Stimulated activated CD4-positive, alpha-beta T cell treated with anti-CD3 and anti-CD28 coated beads, Interleukin-1b, Interleukin-23, amount 100 ng/mL, for 1 hour (primary cell): ENCODE measurements at places on chromosomes 7 and 10.
A peak's percentile ranks its signal among the peaks of the same experiment; 100 is the strongest.

DNA sequence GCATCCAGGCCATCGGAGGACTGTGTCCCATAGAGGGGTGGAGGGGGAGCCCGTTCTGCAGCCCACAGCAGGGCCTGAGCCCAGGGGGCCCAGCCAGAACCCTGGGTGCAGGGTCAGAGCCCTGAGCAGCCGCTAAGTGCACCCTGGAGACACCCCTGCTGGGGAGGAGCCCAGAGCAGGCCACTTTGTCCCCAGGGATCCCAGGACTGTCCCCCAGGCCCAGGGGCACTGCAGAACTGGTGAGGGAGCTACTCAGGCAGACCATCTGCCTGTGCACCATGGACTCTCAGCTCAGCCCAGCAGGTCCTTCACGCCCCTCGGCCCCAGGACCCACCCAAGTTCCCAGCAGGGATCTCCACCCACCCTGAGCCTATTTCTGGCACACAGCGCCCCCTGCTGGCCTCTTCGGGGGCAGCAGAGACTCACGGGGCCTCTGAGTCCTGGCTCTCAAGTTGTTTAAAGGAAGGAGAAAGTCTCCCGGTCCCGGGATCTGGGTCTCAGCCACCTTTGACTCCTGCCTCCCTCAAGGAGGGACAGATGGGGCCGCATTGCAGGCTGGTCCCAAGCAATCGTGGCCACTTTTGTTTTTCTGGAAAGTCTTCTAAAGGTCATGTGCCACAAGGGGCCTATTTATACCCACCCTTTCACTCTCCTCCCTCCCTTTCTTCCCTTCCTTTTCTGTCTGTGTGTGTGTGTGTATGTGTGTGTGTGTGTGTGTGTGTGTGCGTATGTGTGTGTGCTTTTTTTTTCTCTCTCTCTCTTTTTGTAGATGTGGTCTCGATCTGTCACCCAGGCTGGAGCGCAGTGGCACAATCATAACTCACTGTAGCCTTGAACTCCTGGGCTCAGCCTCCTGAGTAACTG lies 90.3 kb downstream of the MYL10 start:
- peak; percentile 44 for DNase-seq

DNA sequence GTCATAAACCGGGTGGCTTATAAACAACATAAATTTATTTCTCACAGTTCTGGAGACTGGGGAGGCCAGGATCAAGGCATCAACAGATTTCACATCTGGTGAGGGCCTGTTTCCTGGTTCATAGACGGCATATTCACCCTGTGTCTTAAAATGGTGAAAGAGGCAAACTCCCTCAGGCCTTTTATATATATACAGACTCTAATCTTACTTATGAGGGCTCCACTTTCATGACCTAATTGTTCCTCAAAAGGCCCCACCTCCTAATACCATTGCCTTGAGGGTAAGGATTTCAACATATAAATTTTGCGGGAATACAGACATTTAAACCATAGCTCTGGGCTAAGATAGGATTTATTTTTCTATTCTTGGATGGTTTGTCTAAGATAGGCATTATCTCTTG lies 187.2 kb downstream of the PPP1R3A start:
- DNase-seq, result no peak

- no peak for DNase-seq
These were observed 147.9 kb upstream of the LYZL1 start for GRCh38 chr10:29140991-29141390.

GRCh38 chr7:51102828-51103227 lies 213.8 kb downstream of the COBL start:
- DNase-seq, result no peak

- DNase-seq, result no peak
These were observed 22.5 kb downstream of the CD36 start for GRCh38 chr7:80660939-80661338.

- no peak for DNase-seq
These were observed 2.3 kb downstream of the GRM8 start for GRCh38 chr7:127250312-127251035.

DNA sequence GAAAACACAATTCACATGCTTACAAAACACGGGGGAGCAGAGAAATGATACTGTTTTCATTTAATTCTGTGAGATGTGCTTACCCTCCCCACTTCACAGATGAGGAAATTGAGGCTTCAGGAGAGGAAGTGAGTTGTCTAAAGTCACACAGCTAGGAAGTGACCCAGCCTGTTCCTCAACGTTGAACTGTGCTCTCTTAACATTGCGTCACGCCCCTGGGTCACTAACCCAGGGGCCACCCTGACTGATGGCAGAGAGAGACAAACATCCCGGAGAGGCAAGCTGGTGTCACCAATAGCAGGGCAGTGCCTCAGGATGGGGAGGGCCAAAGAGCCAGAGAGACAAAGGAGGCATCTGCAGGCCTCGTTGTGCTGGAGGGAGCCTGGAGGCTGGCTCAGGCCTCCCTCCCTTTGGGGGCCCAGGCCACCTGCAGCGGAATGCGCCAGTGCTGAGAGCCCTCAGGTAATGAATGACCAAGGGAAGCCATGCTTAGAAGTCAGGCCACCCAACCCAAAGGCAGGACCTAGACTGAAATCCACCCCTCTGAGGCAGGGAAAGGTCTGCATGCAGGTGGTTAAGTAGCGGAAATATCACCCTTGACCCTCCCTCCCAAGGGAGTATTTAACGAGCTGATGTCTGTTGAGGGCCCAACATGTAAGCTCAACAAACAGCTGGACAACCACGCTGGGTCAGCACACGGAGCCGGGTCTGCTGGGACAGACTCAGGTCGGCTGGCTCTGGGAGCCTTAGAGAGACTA lies 81.3 kb downstream of the C10orf105 start:
- no peak for DNase-seq

DNA sequence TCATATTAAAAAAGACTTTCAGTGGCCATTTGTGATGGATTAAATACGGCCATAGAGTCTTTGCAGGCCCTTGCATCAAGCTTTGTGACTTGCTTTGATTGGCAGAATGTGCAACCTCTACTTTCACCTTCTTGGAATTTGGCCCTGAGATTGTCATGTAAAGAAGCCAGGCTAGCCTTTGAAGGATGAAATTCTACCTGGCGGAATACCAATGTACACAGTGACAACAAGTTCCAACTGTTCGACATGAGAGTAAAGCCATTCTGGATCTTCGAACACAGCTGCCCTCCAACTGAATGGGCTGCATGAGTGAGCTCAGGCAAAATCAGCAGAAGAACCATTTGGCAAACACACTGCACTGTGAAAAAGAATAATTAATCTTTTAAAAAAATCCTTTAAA lies 321.3 kb downstream of the PHF14 start:
- no peak for DNase-seq

DNA sequence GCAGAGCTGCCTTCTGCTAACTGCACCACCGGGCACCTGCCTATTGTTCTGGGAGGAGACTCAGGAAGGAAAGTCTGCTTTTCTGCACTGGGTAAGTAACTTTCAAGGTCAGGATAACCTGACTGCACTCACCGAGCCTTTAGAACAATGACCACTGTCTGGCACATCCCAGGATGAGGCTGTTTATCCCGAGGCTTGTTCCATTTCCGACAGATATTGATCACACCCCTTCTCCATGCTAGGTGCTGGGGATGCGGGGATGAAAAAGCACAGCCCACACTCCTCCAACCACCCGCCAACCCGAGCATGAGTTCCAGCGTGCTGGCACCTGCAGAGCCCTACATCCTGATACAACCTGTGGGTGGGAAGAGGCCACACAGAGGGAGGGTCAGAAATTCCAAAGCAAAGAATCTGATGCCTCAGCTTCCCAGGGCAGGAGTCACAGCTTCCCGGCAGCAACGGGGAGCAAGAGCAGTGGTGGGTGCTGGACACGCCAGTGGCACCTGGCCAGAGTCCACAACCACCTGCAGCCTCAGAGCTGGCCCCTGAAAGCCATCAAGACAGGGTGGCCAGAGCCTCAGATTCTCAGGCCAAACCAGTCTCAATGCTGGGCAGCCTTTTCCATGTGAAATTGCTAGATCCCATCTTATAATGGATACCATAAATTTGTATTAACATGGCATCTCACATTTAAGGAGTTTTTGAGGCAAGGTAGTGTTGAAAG lies 34.9 kb upstream of the CNPY1 start:
- DNase-seq, result no peak

- no peak for DNase-seq
These were observed 421.9 kb downstream of the SORCS3 start for GRCh38 chr10:105062951-105063350.

DNA sequence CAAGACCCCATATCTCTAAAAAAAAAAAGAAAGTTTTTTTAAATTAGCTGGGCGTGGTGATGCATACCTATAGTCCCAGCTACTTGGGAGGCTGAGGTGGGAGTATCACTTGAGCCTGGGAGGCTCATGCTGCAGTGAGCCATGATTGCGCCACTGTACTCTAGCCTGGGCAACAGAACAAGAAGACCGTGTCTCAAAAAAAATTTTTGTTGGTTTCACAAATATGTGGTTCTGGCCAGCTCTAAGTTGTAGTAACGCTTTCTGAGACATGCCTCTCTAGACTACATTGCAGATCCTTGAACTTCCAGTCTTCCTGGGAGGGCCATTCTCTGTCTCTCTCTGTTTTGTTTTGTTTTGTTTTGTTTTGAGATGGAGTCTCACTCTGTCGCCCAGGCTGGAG lies 24.6 kb upstream of the RHBDD2 start:
- no peak for DNase-seq

DNA sequence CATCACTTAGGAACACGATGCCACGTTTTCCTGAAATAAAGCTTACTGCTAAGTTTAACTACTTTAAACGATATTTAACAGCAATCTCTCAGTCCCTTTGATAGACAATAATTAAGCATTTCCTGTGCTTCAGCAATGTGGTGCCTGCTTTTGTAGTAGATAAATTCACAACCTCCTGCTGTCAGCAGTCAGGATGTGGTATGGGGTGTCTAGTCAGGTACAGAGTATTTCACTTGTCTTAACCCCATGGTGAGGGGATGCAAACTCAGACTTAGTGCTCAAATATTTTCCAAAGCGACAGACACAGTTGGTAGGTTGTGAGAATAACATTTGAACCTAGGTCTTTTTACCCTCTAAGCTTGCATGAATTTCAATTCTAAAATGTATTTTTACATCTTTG lies 526.2 kb upstream of the PFKP start:
- no peak for DNase-seq

DNA sequence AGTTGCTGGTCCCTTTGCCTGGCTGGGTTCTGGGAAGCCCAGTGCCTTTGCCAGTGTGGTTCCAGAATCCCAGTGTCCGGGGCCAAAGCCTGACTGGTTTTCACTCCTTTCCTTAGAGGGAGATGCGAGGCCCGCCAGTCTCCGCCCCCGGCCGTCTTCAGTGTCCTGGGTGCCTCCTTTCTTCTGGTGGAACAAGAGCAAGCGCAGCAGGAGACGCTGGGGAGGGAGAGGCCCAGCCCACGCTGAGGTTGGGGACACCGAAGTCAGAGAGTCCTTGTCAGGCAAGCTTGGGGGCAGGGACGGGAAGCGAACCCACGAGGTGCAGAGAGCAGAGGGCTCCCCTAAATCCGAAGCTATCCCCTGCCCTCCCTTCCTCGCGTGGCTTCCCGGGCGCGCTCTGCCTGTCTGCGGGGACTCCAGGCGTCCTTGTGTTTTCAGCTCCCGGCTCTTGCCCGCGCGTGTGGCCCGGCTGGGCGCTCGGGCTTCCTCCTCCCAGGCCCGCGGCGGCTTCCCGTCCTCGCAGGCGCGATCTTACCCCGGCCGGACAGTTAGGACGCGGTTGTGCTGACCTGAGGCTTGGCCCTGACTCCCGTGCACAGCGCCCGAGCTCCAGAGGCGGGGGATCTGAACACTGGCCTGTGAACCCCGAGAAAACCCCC lies 60.6 kb upstream of the UBE3C start:
- DNase-seq, result no peak

- DNase-seq, result no peak
These were observed 273.7 kb upstream of the CHRM2 start for GRCh38 chr7:136594739-136595144.

GRCh38 chr7:81573128-81573527 lies 196.7 kb downstream of the HGF start:
- DNase-seq, result no peak

DNA sequence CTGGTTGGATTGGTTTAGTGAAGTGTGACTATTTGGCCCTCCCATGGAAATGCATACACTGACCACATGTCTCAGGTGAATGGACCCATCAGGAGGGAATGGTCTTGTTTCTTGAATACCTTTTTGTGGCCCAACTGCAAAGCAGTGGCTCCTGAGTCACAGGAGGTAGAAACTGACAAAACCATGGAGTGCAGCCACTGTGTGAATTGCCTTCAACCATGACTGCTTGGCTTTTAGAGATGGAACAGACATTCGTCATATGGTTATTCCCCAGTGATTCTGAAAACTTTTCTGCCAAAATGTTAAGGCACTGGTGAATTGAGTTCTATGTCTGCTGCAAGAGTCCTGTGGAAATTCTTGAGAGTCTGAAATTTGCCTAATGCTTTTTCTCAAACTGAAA lies 64.7 kb downstream of the CDK14 start:
- DNase-seq, result no peak

- no peak for DNase-seq
These were observed 78.3 kb downstream of the RAPGEF5 start for GRCh38 chr7:22278660-22279059.

DNA sequence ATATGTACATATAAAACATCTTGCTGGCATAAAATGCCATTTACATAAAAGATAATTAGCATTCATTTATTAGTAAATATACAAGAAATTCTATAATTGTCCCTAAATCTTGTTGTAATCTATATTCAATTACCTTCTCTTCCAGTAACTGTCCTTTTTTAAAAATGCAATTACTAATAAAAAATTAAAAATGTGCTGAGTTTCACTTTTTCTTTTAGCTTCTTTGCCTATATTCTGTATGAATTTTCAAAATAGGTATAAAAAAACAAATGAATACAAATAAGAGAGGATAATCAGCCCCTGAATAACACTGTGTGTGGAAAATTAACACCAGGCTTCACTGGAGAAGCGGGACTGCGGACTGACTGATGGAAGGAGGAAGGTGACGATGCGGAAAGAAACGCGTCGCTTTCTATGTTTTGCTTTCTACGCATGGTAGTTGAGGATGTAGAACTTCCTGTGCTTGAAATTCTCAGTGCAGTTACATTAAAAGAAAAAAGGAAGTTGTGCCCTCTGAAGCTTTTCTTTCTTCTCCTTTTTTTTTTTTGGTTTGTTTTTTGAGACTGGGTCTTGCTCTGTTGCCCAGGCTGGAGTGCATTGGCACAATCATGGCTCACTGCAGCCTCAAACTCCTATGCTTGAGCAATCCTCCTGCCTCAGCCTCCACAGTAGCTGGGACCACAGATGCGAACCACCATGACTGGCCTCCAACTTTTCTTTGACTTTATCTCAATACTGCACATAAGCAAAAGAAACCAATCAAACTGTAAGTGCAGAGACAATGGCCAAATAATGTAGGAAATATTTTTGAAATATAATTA lies 7.4 kb upstream of the ZMYND11 start:
- no peak for DNase-seq

GRCh38 chr10:68619595-68619994 lies 59.5 kb downstream of the TET1 start:
- no peak for DNase-seq

DNA sequence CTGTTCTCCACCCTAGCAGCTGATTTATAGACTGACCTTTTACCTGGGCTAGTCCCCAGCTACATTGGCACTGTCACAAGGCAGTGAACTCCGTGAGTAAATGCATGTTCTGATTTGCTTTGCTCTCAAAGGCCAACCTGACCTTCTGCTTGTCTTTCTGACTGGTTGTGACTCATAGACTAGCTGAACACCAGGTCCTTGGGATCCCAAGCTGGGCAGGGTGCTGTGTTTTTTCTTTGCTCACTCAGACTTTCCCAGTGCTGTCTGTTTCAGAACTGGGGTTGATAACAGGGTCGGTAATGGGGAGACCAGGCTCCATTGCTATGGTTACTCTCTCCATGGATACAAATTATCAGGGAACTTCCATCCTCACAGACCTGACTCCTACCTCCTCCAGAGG lies 35.0 kb downstream of the EVX1 start:
- DNase-seq, result no peak
